GM12865 (cell line): ENCODE measurements at places on chromosomes 5 and 9.
A peak's percentile ranks its signal among the peaks of the same experiment; 100 is the strongest.

GRCh38 chr5:34571677-34572041 is 84.5 kb upstream of the RAI14 start:
- no peak for DNase-seq

DNA sequence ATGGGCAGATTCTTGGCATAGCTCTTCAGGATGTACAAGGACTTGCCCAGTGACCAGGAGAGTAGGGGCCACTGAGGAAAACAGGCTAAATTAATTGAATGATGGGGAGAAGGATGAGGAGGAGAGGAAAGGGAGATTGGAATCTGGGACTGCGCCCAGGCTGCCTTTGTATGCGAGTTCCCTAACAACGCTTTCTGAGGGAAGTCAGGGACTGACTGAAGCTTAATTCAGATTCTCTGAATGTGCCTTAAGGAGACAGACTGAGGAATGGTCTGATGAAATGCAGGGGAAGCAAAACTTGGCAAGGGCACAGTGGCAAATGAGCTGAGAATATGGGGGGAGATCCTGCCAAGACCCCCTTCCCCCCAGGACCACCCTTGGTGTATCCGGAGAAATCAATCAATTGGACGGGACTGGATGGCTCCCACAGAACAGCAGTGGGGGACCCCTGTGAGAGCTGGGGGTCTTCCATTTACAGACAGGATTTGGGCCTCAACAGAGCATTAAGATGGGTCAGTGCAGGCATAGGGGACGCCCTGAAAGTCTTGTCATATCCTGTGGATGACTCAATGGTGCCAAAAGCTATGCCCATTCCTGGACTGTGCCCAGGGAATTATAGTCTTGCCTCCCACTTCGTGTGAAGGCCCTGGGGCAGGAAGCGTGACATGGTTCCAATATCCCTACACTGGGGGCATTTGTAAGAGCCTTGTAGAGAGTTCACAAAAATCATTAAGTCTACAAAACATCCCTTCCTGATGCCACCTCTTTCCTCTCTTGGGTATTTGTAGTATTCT is 215.5 kb upstream of the TNC start:
- DNase-seq, result no peak

DNA sequence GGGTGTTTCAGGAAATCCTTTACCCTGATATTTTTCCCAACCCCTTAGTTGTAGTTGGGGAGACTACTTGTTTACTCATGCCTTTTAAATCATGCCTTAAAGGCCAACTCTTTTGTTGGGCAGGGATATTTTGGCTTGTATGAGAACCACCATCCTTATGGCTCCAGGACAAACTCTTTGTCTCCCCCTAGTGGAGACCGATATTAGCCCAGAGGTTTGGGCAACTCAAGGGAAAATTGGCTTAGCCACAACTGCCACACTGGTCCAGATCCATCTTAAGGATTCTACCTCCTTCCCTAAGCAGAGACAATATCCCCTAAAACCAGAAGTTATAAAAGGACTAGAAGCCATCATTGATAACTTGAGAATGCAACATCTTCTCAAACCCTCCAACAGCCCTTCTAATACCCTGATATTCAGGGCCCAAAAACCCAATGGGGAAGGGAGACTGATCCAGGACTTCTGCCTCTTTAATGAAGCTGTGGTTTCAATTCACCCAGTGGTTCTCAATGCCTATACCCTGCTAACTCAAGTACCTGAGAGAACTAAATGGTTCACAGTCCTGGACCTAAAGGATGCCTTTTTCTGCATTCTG is 100.9 kb upstream of the HCN1 start:
- DNase-seq, result peak; percentile 36

DNA sequence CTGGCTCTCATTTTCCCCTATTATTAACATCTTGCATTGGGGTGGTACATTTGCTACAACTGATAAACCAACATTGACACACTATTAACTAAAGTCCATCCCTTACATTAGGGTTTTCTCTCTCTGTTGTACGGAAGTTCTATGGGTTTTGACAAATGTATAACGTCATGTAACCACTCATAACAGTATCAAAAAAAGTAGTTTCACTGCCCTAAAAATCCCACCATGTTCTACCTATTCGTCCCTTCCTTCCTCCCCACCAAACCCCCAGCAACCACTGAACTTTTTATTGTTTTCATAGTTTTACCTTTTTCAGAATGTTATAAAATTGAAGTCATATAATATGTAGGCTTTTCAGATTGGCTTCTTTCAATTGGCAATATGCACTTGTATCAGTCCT is 40.1 kb downstream of the MLLT3 start:
- DNase-seq, result peak; percentile 57

GRCh38 chr5:127187706-127188105 is 102.9 kb upstream of the MEGF10 start:
- DNase-seq, result no peak

DNA sequence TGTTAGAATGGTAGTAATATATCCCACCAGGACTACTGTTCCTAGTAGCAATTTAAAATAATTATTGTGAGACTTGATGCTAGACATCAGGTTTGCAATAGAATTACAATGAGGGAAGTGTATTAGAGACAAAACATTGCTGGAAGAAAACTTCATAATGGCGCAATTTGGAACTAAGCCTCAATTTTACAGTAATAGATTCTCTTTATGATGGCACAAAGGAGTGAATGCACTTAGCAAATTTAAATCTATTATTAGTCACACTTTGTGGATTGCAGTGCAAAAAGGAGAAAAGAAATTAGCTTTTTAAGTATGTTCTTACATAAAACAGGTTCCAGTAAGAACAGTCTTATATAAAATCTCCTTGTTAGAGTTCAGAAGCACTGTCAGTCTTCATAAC is 358.3 kb downstream of the KIAA0825 start:
- no peak for DNase-seq

DNA sequence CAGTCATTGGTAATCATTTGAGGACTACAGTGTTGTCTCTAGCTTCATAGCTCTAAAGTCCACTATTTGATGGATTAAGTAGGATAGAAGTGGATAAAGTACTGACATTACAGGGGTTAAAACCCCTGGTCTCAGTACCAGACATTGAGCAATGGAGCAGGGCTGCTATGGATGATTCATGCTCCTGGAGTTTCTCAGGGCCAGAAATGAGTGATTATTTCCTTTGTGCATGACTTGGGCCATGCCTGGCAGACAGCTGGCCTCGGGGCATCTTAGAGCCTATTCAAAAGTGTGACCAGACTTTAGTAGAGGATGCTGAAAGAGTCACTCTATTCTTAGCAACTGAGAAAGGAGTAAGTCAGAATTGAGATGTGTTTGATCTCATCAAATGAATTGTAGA is 350.7 kb upstream of the TLE4 start:
- DNase-seq, result no peak

DNA sequence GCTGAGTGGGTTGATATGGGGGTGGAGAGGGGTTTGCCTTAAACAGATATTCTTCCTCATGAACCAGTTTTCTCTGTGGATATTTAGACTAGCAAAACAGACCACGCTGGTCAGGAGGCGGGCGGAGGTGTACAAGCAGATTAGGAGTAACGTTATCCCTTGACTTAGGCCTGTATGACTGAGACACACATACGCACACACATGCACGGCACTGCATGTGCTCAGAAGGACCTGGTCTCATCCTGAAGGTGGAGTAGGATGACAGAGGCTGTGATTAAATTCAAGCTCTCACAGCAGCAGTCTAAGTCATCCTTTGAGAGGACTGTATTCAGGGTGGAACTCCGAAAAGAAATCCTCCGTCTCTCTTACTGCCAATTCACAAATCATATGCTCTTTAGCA is 209.7 kb downstream of the DIRAS2 start:
- DNase-seq, result no peak

- no peak for DNase-seq
Observed at GRCh38 chr9:71363286-71363961, 242.0 kb upstream of the TRPM3 start.

- no peak for DNase-seq
Observed at GRCh38 chr5:54289769-54290168, 20.6 kb downstream of the ARL15 start.

DNA sequence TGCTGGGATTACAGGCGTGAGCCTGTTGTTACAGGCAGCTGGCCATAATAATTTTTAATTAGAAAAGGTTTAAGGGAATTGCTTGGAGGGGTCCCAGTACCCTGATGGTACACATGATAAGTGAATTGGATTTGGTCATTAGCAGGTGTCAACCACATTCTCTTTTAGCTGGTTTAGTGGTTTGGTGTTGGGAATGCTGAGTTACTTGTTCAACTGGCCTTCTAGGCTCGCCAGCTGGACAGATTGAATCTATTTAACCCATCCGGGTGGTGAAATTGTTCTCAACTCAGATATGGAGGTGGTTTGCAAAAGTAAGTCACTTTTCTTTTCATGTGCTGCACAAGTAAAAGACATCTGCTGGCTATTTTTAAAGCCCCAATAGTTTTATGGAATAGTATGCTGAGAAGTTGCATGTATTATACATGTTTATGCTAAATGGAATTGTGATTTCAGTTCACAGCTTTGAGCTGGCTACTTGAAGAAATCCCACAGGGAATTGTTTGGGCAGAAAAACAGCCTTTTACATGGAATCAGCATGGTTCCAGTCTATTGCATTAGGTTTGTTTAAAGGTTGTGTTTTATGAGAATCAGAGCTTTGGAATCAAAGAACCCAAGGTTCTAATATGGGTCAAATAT is 149.8 kb upstream of the SLC28A3 start:
- DNase-seq, result no peak

DNA sequence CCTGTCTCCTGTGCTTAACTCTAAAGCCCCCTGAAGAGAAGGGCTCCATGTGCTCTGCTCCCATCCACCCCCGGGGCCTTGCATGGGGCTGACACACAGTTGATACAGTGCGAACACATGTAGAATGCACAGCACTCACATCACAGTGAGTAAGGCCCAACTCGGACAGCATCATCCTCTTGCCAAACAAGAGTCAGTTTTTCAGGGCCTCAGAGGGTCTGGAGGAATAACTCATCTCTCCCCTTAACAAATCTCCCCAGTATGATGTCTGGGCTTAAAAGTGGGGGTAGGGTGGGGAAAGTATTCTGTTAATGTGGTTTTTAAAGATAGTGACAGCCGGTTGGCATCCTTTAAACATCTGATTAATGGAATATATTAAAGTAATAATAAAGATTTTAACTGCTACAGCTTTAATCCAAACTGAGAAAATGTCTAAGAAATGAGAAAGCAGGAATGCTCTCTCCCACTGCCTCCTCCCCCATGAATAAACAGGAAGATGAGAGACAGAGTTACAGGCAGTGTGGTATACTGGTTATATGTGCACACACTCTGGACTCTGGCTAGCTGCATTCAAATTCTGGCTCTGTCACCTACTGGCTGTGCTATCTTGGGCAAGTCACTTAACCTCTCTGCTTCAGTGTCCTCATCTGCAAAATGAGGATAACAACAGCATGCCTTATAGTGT is 22.5 kb downstream of the APBA1 start:
- DNase-seq, result no peak

- DNase-seq, result peak; percentile 51
Observed at GRCh38 chr9:134983074-134983473, 65.4 kb upstream of the FCN1 start.

DNA sequence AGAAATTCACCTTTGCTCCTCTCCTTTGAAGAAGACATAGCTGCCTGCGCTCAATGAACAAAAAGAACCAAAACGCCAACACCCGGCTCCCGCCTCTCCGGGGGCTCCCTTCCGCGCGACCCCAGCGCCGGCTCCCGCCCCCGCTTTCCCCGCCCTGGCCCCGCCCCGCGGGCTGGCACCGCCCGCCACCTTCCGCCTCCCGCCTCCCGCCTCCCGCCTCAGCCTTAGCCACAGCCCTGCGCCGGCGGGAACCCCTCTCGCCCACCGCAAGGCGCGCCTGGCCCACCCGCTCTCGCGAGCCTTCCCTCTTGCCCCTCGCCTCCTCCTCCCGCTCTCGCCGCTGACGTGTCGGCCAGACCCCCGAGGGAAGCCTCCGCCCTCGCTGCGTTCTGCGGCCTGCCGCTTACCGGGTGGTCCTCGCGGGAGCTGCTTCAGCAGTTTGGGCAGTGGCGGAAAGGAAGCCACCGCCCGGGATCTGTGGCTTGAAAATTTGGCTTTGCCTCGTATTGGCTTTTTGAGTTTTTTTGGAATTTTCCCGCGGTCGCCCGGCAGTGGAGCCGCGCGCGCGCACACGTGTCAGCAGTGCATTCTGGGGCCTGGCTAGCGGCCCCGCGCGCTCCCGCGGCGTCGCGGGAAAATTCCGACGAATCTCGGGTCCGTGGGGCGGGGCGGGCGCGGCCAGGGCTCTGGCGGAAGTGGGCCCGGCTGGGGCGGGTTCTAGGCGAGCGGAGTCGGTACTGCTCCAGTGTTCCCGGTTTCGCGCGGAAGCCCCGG is at the start of gene FANCC:
FANCC (minus strand) TSS at position 591 of the 774 bp plus-strand sequence. CDS start 68,418 bp downstream, outside the sequence.
- peak; percentile 91 for DNase-seq

DNA sequence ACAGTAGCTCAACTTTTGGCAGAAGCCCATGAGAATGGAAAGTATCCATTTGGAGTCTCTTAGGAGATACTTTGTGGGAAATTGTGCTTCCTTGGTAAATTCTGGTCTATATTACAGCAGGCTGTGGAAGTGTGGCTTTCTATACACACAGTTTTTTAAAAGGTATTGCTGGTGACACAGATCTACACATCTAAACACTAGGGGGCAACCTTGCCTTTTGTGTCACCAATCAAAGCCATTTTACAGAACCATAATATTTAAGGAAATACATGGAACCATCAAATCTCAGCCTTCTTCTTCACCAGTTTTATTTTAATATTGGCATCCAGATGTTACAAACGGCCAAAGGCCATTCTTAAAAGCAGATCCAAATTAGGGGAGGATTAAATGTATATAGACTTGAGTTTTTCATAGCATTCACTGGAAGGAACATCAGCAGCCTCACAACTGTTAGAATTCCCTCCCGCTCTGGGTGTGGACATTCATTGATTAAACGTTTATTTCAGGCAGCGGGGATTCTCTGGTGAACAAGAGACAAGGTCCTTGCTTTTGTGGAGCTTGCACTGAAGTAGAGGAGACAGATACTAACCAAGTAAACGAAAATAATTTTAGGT is 132.4 kb upstream of the EPB41L4A start:
- DNase-seq, result peak; percentile 74

DNA sequence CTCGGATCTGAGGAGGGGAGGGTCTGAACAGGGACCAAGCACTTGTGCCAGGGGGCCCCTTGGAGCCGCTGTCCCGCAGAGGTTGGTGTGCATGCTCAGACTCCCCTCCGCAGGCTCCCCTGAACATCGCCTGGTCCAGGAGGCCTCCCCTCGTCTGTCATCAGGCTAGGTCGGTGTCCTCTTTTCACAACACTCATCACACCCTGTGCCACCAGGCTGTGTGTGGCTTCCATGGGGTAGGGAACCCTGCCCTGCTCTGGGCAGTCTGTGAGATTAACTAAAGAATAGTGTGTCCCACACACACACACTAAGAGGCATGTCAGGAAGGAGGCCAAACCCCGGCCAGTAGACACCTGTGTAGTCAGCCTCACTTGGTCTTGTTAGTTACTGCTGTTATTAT is 119.3 kb downstream of the C5orf15 start:
- DNase-seq, result no peak

GRCh38 chr5:168672016-168672415 is 92.8 kb upstream of the PANK3 start:
- no peak for DNase-seq

GRCh38 chr5:137414112-137414755 is 84.9 kb downstream of the SPOCK1 start:
- no peak for DNase-seq
